ENCODE measurements at places on chromosomes 1 and 21. TPM values are rescaled to one million over a fixed set of nuclear protein-coding genes. Genes with fewer than 3 reads are reported as not detected.

Gene TSPEAR
- total RNA-seq: not detected

- no peak for DNase-seq
Measured at GRCh38 chr1:109249654-109250401, 489 bp downstream of the CELSR2 start.

- DNase-seq: no peak
Measured at GRCh38 chr1:112614460-112615065, 4.4 kb downstream of the ST7L start.

DNA sequence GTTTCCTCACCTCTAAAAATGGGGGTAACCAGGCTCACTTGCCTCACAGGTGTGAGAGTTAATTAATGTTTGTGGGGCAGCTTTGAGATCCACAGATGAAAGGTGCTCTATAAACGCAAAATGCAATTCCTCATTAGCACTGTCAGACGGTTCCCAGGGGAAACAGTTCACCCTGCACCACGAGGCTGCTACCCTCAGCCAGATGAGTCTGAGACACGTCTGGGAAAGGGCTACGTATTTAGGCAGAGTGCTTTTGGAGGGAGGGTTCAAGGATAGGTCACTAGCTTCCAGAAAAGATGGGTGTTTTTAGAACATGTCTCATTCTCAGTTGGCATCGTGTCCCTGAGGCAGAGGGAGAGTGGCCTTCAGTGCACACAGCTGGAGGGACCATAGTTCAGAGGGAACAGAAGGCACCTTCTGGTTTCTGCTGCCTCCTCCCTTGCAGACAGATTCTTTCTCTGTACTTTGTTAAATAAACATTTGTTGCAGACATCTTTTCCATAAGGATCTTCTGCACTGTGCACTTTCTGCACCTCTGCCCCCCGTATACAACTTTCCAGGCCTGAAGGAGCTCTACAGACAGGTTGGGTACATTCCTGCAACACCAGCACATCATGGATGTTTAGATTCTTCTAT, 139.9 kb downstream of the CLIC6 start:
- no peak for DNase-seq

Gene NEK2
- not detected for total RNA-seq

Gene EFNA3
- total RNA-seq: 1.6 TPM

DNA sequence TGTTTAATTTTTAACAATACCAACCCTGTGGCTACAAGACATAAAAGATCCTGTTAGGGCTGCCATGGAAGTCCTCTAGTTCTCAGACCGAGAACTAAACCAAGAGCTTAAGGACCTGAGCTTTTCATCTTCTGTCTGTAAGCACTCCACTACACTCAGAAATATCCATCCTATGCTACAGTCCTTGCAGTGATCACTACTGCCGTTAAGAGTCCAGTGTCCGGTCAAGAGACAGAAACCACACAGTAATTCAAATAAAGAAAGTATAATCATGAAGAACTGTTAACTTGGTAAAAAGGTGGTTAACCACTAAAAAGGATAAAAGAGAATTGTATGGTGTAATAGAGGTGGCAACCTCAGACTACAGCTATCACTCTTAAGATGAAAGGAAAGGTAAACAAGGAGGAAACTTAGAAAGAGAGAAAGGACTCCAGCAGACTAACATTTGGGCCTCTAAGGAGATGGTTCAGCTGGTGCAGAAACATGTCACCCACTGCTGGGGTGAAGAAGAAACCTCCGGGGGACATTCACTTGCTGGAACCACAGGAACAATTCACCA, 22.1 kb upstream of the PRDX6 start:
- DNase-seq: no peak

- no peak for DNase-seq
Measured at GRCh38 chr1:116986421-116987255, 14.9 kb upstream of the CD101 start.

- no peak for DNase-seq
Measured at GRCh38 chr1:55569417-55569816, 354.3 kb upstream of the USP24 start.
